ENCODE measurements at places on chromosomes 16 and 17. TPM values are rescaled to one million over a fixed set of nuclear protein-coding genes. Genes with fewer than 3 reads are reported as not detected.

WNT9B gene
- total RNA-seq = 0.89 TPM

DNA sequence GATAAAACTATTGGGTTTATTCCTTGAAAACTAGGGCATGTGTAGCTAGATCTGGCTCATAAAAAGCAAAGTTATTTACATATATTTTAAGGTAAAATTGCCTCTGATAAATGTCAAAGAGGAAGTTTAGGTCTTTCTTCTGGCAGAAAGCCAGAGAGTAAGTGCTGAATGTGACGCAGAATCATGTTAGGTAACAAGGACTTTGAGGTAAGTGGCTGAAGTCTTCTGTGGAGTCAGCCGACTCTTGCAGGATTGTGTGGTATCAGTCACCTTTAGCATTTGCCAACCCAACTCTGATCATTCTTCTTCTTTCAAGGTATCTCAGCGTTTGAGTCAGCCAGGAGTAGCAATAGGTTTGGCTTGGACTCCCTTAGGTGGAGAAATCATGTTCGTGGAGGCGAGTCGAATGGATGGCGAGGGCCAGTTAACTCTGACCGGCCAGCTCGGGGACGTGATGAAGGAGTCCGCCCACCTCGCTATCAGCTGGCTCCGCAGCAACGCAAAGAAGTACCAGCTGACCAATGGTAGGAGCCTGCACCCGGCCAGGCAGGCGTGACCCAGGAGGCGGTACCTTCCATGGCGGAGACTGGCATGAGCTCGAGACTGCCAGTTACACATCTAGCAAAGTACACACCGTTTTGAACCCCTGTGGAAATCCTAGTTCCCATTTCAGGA, 37.9 kb downstream of the SIAH1 start:
- DNase-seq = no peak

- no peak for DNase-seq
Measured at GRCh38 chr17:40561294-40561870, 3.9 kb downstream of the CCR7 start.

DNA sequence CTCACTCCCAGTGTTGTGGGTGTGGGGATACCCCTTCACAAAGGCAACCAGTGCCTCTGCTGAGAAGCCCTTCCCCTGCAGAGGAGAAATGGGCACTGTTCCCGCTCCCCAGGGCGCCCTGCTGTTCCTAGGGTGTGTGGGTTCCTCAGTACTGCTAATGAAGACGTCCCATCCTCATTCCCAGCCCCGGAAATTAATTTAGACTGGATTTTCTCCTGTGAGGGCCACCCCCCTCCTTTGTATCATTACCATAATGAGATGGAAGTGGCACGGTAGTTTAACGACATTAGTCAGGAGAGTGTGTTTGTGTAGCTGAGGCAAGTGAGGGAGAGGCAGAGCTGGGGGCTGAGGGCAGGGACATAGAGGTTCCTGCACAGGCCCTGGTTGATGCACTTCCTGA, 53.2 kb downstream of the PIPOX start:
- DNase-seq = no peak

- no peak for DNase-seq
Measured at GRCh38 chr16:6964679-6965078, 368.0 kb upstream of the RBFOX1 start.

DNA sequence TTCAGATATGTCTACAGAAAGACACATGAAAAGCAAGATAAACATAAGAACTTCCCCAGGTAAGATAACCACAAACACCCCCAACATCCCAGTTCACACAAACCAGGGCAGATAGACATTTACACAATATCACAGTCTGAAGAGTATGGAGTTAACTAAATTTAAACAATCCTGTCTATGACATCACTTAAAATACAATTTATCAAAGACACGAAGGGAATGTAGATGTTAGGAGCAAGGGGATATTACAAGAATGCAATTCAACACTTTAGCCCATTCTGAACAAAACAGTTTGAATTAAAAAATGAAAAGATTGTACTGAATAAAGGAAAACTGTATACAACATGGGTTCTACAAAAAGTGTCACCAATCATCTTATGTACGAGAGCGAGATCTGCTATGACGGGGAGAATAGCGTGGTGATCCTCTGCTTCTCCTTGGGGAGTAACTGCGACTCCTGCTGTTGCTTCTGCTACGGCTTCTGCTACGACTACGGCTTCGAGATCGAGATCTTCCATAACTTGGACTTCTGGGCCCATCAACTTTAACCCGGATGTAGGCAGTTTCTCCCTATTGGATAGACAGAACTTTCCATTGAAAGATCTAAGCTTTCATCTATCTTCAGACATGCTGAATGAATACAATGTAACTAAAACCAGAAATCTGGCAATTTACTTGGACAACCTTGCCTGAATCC, 1.9 kb downstream of the SRSF1 start:
- DNase-seq = no peak

- no peak for DNase-seq
Measured at GRCh38 chr17:71985111-71986039, 135.4 kb upstream of the SOX9 start.

Data from type B pancreatic cell (in vitro differentiated cells).